ENCODE measurements at places on chromosomes 6 and 20. TPM values are rescaled to one million over a fixed set of nuclear protein-coding genes. Genes with fewer than 3 reads are reported as not detected.

The CEP250 gene
- 23.4 TPM for polyA plus RNA-seq

The TMEM74B gene
- polyA plus RNA-seq = 5.5 TPM

The FERMT1 gene
- 3.4 TPM for polyA plus RNA-seq

The ASIP gene
- 3.3 TPM for polyA plus RNA-seq

The VSX1 gene
- not detected for polyA plus RNA-seq

The NKX2-2 gene
- not detected for polyA plus RNA-seq

The RAET1L gene
- polyA plus RNA-seq = not detected

The C4B gene
- polyA plus RNA-seq = 78.0 TPM

The TENT5A gene
- 90.7 TPM for polyA plus RNA-seq

DNA sequence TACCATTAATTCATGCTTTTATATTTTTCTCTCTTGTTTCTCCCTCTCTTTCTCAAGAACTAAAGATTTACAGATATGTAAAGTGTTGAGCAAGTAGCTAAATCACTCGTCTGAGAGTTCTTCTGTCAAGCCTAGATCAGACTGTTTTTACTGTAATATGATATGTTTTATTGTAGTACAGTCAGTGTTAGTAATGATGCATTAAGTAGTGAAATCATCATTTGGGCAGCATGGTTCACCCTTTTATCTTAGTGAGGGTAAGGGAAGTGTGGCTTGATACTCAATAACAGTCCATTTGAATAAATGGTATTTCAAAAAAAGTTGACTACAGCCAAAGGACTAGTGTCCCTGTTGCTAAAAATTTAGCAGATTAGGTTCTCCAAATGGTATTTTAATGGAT is 9.2 kb downstream of the CYB5R4 start:
- no peak for DNase-seq
- no peak overlapping the region for H3K4me3 ChIP-seq
- H3K36me3 ChIP-seq = no peaks in the 10 kb centered on the region
- no peaks in the 10 kb centered on the region for H3K27me3 ChIP-seq

- H3K27ac ChIP-seq = peak overlapping the region; percentile 20
- no peaks in the 10 kb centered on the region for H3K36me3 ChIP-seq
- no peak overlapping the region for H3K4me3 ChIP-seq
- H3K4me1 ChIP-seq = peaks cover 55% of the 10 kb centered on the region
- DNase-seq = no peak
Observed at GRCh38 chr20:62352402-62353288, 14.5 kb downstream of the LAMA5 start.

- peak; percentile 68 for DNase-seq
- H3K4me3 ChIP-seq = no peak overlapping the region
- H3K27ac ChIP-seq = no peak overlapping the region
Observed at GRCh38 chr6:83536034-83536646, 23.8 kb downstream of the PRSS35 start.

GRCh38 chr6:100336876-100337275 is 127.8 kb downstream of the SIM1 start:
- H3K27ac ChIP-seq = peak overlapping the region; percentile 38
- no peaks in the 10 kb centered on the region for H3K36me3 ChIP-seq
- H3K4me3 ChIP-seq = no peak overlapping the region
- H3K27me3 ChIP-seq = no peaks in the 10 kb centered on the region
- no peak for DNase-seq
- no peaks in the 10 kb centered on the region for H3K4me1 ChIP-seq

GRCh38 chr20:32201977-32202363 is 5.6 kb downstream of the PLAGL2 start:
- H3K27me3 ChIP-seq = no peaks in the 10 kb centered on the region
- peaks cover 64% of the 10 kb centered on the region for H3K4me1 ChIP-seq
- H3K4me3 ChIP-seq = no peak overlapping the region
- no peaks in the 10 kb centered on the region for H3K36me3 ChIP-seq

DNA sequence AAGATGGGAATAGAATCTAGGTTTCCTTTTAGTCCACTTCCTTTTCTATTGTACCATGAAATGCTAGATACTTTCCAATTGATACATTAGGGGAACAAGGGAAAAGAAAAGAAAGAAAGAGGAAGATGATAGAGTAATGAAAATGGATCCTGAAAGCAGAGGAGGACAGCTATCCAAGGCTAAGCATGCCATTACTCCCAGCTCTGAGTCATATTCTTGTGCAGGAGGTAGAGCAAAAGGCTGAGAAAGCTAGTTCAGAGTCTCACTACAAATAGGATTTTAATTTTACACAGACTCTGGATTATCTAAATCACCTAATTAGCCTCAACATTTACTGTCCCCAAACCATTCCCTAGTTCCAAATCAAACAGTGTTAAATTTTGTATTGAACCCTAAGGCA is 23.6 kb downstream of the RWDD2A start:
- no peaks in the 10 kb centered on the region for H3K4me1 ChIP-seq
- H3K4me3 ChIP-seq = no peak overlapping the region
- no peaks in the 10 kb centered on the region for H3K27me3 ChIP-seq
- no peaks in the 10 kb centered on the region for H3K36me3 ChIP-seq
- no peak for DNase-seq

DNA sequence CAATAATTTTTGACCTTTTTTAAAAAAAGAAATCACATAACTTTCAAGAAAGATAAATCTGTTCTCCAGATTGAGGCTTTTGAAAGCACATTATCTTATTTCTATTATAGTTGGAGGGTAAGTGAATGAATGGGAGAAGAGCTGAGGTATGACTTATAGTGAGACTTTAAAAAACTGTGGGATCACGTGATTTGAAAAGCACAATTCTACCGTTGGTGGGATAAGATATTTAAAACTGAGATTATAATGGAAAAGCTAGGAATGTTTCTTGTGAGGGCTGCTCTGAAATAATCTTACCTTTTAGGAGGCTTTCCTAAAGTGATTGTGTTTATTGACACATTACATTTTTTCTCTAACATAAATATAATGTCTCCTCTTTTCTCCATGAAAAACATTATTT is 9.5 kb upstream of the OPN5 start:
- no peak overlapping the region for H3K4me3 ChIP-seq
- H3K36me3 ChIP-seq = no peaks in the 10 kb centered on the region
- no peak overlapping the region for H3K27ac ChIP-seq
- H3K27me3 ChIP-seq = no peaks in the 10 kb centered on the region
- DNase-seq = no peak

- H3K4me1 ChIP-seq = peaks cover 9% of the 10 kb centered on the region
- H3K27me3 ChIP-seq = no peaks in the 10 kb centered on the region
- no peak overlapping the region for H3K27ac ChIP-seq
- no peak overlapping the region for H3K4me3 ChIP-seq
- H3K36me3 ChIP-seq = no peaks in the 10 kb centered on the region
Observed at GRCh38 chr6:142816031-142816430, 128.9 kb downstream of the HIVEP2 start.

- H3K27ac ChIP-seq = no peak overlapping the region
- H3K27me3 ChIP-seq = peaks cover 8% of the 10 kb centered on the region
- H3K4me3 ChIP-seq = no peak overlapping the region
- DNase-seq = peak; percentile 51
- no peaks in the 10 kb centered on the region for H3K4me1 ChIP-seq
Observed at GRCh38 chr6:99241905-99242534, 107.5 kb downstream of the FAXC start.

DNA sequence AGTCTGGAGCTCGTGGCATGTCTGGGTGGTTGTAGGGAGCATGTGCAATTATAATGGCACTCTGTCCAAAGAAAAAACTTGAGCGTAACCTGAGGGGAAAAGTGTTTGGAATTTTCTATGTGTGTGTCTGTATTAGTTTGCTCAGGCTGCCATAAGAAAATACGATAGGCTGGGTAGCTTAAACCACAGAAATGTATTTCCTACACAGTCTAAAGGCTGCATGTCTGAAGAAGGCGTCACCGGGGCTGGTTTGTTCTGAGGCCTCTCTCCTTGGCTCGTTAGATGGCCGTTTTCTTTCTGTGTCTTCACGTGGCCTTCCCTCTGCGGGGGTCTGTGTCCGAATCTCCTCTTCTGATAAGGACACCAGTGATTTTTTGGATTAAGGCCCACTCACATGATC is 59.0 kb downstream of the IGF2R start:
- DNase-seq = no peak
- H3K27me3 ChIP-seq = no peaks in the 10 kb centered on the region
- H3K4me1 ChIP-seq = peaks cover 10% of the 10 kb centered on the region
- no peaks in the 10 kb centered on the region for H3K36me3 ChIP-seq

GRCh38 chr6:118714756-118715155 is 63.4 kb upstream of the CEP85L start:
- no peaks in the 10 kb centered on the region for H3K36me3 ChIP-seq
- H3K4me1 ChIP-seq = peaks cover 5% of the 10 kb centered on the region
- no peak for DNase-seq
- no peak overlapping the region for H3K27ac ChIP-seq
- H3K4me3 ChIP-seq = no peak overlapping the region

- no peak overlapping the region for H3K4me3 ChIP-seq
- DNase-seq = no peak
- H3K36me3 ChIP-seq = no peaks in the 10 kb centered on the region
- H3K27ac ChIP-seq = no peak overlapping the region
- H3K27me3 ChIP-seq = no peaks in the 10 kb centered on the region
Observed at GRCh38 chr6:162683135-162683534, 44.4 kb downstream of the PRKN start.

DNA sequence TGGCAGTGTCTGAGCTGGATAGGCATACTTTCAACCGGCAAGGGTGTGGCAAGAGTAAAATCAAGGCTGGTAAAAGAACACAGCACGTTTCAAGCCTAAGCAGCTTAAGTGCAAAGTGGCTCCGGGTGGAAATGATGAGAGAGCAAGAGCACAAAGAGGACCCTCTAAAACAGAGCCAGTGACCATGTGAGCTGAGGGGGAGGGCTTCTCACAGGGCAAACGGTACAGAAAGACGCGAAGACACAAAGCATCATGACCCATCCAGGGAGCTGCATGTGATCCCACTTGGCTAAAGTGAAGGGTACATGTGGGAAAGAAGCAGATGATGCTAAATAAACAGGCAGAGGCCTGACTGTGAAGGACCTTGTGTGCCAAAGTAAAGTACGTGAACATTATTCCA is 25.7 kb downstream of the FKBP5 start:
- no peak overlapping the region for H3K27ac ChIP-seq
- H3K4me1 ChIP-seq = no peaks in the 10 kb centered on the region
- H3K4me3 ChIP-seq = no peak overlapping the region
- no peak for DNase-seq

- peak; percentile 1 for DNase-seq
- no peak overlapping the region for H3K4me3 ChIP-seq
- H3K4me1 ChIP-seq = no peaks in the 10 kb centered on the region
- no peaks in the 10 kb centered on the region for H3K27me3 ChIP-seq
Observed at GRCh38 chr6:73879501-73880293, 183.7 kb downstream of the CD109 start.

DNA sequence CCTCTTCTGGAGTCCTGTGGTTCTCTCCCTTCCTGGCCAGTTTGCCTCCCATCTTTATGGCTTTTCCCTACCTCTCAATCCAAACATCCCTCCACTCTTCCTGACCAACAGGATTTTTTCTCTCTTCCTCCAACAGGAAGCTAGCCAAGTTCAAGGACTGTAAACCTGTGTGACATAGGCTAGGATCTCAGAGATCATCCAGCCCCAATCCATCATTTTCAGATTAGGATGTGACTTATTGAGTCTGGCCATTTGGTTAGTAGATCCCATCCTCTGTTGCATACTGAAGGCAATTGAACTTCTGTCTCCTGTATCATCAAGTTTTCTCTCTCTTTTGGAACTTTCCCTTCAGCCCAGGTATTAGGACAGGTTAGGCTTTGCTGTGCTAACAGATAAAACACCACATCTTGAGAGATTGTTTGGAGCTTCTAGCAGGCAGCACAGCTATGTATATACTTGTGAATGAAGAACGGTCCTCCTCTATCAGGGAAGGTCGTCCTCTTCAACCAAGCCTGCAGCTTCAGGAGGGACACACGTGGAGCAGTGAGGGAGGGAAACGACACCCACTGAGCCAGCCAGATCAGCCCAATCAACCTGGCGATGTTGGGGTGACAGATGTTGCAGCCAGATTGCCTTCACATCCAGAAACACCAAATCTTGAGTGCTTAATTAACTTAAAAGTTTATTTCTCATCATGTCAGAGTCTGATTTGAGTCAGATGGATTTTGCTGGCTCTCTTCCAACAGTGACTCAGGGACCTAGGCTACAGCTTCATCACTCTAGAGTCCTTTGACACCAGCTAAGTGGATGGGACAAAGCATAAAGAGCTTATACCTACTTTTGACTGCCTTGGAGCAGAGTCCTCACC is 106.8 kb downstream of the GJA10 start:
- H3K4me3 ChIP-seq = no peak overlapping the region
- peaks cover 7% of the 10 kb centered on the region for H3K4me1 ChIP-seq
- no peaks in the 10 kb centered on the region for H3K27me3 ChIP-seq
- H3K27ac ChIP-seq = no peak overlapping the region
- DNase-seq = no peak

DNA sequence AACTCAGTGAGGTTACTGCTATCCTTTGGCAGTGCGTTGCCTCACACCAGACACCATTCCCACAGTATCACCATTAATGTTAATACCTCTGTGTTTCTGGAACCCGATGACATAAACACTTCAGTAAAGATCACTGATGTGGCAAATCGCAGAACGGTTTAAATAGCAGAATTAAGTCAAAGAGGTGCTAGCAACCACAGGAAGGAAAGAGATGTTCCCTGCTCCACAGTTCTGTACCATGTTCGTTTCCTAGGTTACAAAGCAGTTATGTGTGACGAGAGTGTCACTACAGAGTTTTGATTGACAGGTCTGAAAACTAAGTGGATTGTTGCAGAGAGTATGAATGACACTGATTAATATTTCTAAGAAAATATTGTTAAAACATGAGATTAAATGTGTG is 272.3 kb downstream of the KHDRBS2 start:
- no peak overlapping the region for H3K27ac ChIP-seq
- no peaks in the 10 kb centered on the region for H3K27me3 ChIP-seq
- no peak for DNase-seq
- H3K36me3 ChIP-seq = no peaks in the 10 kb centered on the region
- no peaks in the 10 kb centered on the region for H3K4me1 ChIP-seq
- no peak overlapping the region for H3K4me3 ChIP-seq

DNA sequence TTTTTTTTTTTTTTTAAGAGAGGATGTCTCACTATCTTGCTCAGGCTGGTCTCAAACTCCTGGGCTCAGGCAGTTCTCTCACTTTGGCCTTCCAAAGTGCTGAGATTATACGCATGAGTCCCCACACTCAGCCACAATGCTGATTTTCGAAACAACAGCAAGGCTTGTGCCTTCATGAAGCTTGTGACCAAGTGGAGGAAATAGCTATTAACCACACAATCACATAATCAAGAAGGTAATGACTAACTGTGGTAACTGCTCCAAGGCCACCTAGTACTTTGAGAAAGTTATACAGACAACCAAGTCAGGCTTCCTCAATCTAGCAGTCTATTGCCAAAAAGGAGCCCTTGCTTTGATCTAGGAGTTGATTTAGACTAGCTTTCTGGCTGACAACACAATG is 46.3 kb downstream of the SOD2 start:
- DNase-seq = no peak
- H3K4me3 ChIP-seq = no peak overlapping the region
- no peaks in the 10 kb centered on the region for H3K27me3 ChIP-seq
- H3K4me1 ChIP-seq = no peaks in the 10 kb centered on the region

DNA sequence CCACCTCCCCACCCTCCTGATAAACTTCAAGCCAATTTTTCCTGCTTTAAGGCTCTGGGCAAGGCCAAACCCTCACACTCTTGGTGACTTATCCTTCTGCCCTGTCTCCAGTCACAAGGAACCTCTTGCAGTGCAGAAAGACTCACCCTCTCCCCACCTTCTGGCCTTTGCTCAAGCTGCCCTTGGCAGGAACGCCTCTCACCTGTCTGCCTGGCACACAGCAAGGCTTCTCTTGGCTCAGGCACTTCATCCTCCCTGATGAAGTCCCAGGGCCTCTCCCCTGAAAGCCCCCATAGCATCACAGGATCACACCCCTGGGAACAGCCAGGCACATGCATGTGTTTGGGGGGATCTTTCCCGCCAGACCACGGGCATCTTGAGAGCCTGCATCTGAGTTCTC is 68.8 kb upstream of the NNAT start:
- no peak overlapping the region for H3K27ac ChIP-seq
- no peak for DNase-seq
- H3K4me3 ChIP-seq = no peak overlapping the region
- no peaks in the 10 kb centered on the region for H3K4me1 ChIP-seq
- no peaks in the 10 kb centered on the region for H3K27me3 ChIP-seq

Measured in hepatocyte (in vitro differentiated cells).